ENCODE measurements at places on chromosomes 5 and 9.

- no peak for DNase-seq
Observed at GRCh38 chr9:128411364-128412119, 9.1 kb upstream of the CERCAM start.

GRCh38 chr9:33818847-33819500 lies 2.0 kb downstream of the UBE2R2 start:
- no peak for DNase-seq

DNA sequence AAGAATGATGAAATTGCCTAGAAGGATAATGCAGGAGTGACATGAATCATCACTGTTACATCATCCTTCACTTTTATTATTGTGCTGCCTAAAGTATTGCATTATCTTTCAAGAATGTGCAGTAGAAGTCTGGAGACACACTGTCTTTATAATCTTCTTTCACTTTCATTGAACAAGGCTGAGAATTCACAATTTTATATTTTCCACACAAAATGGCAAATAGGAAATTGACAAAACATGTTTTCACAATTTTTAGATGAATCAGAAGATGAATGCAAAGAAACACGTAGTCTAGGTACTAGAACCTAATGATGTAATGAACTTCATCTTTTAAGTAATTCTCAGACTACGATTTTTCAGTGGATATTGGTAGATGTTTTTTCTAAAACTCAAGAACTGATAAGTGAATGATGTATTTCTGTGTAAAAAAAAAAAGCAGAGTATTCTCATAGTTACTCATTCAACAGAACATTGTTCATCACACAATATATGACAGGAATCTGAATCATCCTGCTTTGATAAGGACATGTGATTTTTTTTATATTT lies 131.5 kb upstream of the GRHPR start:
- DNase-seq: no peak

GRCh38 chr5:57532513-57533497 lies 50.2 kb upstream of the ACTBL2 start:
- DNase-seq: no peak

- peak; percentile 27 for DNase-seq
Observed at GRCh38 chr5:139669662-139670368, 21.7 kb downstream of the CXXC5 start.

DNA sequence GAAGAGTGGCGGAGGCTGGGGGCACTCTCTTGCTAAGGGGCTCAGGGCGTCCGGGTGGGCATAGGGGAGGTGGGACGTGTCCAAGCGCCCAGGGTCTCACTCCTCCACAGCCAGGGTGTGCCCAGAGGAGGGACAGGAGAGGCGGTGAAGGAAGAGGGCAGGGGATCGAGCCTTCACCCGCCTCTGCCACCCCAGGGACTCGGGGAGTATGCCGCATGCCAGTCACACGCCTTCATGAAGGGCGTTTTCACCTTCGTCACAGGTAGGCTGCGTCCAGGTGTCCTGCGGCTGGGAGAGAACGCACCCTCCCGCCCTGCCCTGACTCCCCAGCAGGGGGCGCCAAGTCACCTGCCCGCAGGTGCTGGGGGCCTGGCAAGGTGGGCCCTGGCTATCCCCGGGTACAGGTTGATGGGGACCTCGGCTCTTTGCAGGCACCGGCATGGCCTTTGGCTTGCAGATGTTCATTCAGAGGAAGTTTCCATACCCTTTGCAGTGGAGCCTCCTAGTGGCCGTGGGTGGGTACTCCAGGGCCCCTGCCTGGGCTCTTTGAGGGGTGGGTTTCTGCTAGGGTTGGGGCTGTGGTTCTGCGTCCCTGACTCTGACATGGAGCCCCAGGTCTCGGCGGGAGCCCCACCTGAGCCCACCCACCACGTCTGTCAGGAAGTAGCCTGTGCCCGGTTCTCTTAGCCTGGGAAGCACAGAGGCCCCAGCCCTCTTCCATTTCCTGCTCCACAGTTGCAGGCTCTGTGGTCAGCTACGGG lies 552 bp downstream of the TMEM141 start:
- DNase-seq: peak; percentile 73

DNA sequence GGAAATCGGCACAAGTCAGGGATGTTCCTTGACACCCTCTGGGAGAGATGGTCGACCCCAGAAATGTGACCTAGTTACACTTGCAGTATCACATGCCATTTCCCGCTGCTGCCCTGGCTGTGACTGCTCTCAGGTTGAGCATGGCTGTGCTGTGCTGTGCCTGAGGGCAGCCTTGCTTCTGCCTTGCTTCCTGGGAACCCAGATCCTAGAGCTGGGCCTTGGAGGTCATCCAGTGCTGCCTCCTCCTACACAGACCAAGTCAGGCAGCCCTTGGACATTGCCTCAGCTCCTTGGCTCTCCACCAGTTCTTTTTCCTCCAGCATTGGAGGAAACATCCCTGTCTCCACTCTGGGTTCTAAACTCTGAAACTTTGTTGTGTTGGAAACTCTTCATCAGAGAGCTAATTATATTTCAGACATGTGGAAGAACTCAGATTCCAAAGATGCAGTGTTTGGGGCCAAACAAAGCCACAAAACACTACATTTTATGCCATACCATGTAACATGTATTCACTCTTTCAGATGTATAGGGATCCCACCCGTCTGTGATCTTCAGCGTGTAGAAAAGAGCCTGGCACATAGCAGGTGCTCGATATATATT lies 6.1 kb downstream of the MAMDC2 start:
- DNase-seq: no peak

GRCh38 chr9:92686954-92687353 lies 17.0 kb upstream of the IPPK start:
- DNase-seq: no peak

DNA sequence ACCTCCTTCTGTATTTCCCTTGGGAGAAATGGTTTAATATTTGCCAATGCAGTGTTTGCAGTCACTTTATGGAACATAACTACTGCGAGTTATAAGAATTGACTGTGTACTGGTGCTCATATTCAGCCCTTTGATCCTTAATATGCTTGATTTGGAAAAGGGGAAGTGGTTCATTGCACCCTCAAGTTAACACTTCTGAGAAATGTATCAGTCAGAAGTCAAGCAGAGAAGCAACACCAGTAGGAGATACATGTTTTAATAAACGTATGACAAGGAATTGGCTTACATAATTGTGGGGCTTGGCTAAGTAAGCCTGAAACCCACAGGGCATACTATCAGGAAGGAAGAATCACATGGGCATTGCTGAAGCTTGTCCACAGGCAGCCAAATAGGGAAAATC lies 131.0 kb upstream of the SPRY4 start:
- DNase-seq: no peak

GRCh38 chr9:114400219-114400618 lies 12.4 kb upstream of the AKNA start:
- no peak for DNase-seq

- DNase-seq: peak; percentile 69
Observed at GRCh38 chr5:180618829-180619562, 27.7 kb upstream of the SCGB3A1 start.

DNA sequence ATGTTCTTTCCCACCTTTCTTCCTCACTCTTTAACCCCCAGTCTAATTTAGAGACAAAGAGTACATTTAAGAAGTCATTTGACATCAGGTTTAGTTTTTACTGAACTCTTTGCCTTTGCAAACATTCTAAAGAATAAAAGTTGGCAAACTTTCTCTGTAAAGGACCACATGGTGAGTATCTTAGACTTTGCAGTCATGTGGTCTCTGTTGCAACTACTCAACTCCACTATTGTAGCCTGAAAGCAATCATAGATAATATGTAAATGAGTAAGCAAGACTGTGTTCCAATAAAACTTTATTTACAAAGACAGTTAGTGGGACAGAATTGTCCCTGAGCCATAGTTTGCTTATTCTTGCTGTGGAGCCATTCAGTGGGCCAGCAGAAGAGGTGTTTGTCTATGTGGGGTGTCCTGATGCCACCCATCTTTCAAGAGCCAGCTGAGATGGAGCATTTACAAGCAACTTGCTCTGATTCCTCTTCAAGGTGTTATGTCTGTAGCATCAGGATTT lies 25.4 kb downstream of the ABLIM3 start:
- no peak for DNase-seq

DNA sequence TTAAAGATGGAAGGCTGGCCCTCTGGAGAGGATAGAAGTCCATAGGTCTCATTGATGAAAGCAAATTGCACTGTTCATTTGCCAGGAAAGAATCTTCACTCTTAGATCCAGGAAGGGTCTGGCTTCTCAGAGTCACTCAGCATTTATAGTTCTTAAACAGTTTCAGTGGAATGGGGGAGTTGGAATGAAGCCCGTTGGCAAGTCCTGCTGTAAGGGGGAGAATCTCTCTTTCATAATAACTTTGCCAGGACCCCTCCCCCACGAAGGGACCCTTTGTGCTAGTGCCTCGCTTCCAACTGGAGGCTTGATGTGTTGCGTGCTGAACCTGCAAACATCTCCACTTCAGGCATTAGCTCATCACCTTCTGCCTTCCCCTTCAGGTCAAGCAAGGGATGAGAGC lies 57.1 kb downstream of the ENTREP1 start:
- DNase-seq: no peak

GRCh38 chr5:161676103-161676502 lies 9.4 kb upstream of the GABRA6 start:
- DNase-seq: no peak

GRCh38 chr5:180399401-180400215 lies 46.5 kb upstream of the GFPT2 start:
- no peak for DNase-seq

DNA sequence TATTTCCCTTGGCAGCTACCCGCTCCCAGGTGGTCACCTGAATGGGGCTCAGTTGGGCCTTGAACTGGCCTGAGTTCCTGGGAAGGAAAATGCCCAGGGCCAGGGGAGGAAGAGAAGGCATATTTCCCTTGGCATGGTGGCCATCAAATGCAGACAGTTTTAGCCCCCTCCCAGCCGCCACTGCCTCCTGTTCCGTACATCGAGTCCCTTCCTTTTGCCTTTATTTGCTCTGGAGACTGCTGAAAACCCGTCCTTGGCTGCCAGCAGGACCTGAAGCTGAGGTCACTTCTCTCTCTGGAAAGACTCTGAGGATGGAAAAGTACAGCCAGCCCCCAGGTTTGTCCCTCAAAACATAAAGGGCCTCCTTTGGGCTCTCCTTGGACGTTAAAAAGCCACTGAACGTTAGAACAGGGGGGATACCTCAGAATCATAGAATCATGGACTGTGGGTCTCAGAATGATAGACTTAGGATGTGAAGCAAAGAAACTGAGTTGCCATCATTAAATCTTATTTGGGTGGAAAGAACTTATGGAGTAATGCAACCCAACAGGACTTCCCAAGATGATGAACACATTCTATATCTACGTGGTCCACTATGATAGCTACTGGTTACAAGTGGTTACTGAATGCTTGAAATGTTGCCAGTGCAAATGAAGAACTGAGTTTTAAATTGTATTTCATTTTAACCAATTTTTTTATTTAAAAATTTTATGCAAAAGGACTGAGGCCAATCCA lies 7.1 kb downstream of the SPARC start:
- DNase-seq: no peak

GRCh38 chr9:113166039-113166438 lies 15.2 kb downstream of the SLC31A2 start:
- no peak for DNase-seq

DNA sequence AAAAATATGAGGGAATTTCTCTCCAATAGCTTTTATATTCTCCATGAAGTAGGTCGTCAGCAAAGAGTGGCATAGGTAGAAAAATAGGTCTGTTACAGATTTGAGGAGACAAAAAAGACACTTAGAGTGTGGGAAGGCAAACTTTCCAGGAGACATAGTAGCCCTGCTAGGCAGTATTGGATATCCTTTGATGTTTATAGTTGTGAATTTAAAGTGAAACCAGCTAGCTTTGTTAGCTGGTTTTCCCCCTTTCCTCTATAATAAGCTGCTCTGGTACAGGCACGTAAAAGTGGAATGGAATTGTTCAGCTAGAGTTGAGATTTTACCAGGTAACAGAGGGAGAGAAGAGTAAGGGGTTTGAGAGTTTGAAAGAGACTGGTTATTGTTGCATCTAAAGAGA lies 17.1 kb upstream of the APC start:
- DNase-seq: no peak

DNA sequence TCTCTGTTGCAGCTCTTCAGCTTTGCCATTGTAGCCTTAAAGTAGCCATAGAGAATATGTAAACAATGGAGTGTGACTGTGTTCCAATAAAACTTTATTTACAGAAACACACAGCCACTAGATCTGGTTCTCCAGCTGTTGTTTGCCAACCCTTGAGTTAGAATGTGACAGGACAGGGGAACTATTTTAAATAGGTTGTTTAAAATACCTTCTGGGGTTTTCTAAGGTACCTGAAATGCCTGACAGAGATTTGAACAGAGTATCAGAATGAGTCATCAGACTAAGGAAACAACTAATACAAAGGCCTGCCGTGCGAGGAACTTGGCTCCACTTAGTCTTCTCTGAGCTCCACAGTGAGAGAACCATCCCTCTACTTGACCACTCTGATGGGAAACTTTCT lies 85.4 kb downstream of the HSD17B4 start:
- DNase-seq: no peak

- DNase-seq: no peak
Observed at GRCh38 chr5:62596096-62596495, 17.5 kb downstream of the LRRC70 start.

- no peak for DNase-seq
Observed at GRCh38 chr5:125847561-125847960, 575.6 kb upstream of the GRAMD2B start.

DNA sequence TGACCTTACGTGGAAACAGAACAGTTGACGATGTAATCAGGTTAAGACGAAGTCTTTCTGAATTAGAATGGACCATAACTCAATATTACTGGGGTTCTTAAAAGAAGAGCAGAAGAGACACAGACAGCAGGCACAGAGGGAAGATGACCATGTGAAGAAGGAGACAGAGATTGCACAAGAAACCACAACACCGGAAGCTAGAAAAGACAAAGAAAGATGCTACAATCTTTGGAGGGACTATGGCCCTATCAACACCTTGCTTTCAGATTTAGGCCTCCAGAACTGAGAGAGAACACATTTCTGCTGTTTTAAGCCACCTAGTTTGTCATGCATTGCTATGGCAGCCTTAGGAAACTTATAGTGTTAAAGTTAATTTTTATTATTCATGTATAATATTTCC lies 27.1 kb downstream of the CDH9 start:
- DNase-seq: no peak

DNA sequence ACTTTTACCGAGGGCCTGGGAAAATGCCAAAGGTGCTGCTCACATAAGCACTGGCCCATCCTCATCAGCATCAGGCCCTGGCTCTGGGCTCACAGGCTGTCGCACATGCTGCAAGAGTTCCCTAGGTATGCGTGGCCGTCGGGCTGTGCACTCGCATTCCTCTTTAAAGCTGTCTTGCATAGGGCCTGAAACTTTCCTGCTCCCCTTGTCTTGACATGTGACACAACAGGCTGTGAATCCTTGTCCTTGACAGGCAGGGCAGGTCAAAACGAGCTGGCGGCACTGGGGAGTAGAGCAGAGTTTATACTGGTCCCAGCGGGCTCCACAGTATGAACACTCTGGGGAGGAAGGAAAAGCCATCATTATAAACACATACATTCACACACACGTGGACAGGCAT lies 30.7 kb downstream of the TSTD2 start:
- DNase-seq: no peak

- peak; percentile 2 for DNase-seq
Observed at GRCh38 chr5:164597293-164597900, 1092.0 kb downstream of the MAT2B start.
